ENCODE measurements at places on chromosomes 1 and 21.
A peak's percentile ranks its signal among the peaks of the same experiment; 100 is the strongest.

- no peak for DNase-seq
Observed at GRCh38 chr1:201861448-201861847, 27.2 kb upstream of the SHISA4 start.

GRCh38 chr21:31235671-31236450, 108.2 kb downstream of the TIAM1 start:
- no peak for DNase-seq

GRCh38 chr1:61638296-61638695, 86.6 kb downstream of the TM2D1 start:
- DNase-seq = peak; percentile 97

DNA sequence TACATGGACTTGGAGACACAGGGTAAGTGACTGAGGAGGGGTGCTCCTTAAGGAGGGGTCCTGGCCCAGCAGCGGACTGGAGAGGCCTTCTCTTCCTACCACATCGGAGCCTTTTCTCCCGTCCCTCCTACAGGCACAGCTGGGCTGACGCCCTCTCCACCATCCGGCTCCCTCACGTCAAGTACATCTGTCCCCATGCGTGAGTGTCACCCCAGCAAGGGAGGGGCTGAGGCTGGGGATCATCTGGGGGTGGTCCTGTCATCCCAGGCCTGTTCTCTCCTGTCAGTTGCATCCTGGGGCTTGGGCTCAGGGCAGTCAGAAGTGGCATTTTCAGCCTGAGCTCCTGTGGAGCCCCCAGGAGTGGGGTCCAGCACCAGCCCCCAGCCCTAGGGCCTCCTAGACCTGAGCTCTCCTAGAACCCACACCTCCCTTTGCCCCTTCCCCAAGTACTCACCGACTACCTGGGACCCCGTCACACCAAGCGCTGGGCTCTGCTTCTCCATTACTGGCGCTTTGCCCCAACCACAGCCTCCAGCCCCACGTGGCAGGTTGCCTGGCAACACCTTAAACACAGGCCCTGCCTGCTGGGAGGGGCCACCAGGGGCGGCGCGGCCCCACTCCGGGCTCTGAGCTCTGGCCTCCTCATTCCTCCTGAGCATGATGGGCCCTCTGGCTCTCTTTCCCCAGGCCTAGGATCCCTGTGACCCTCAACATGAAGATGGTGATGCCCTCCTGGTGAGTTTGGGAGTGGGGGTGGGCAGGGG, 2.3 kb downstream of the LYPLA2 start:
- DNase-seq = no peak

- peak; percentile 94 for DNase-seq
Observed at GRCh38 chr1:228275430-228276173, 67.8 kb downstream of the OBSCN start.

- peak; percentile 46 for DNase-seq
Observed at GRCh38 chr1:171179318-171180227, 5.5 kb upstream of the FMO2 start.

- DNase-seq = no peak
Observed at GRCh38 chr1:88523854-88524528, 160.1 kb upstream of the PKN2 start.

DNA sequence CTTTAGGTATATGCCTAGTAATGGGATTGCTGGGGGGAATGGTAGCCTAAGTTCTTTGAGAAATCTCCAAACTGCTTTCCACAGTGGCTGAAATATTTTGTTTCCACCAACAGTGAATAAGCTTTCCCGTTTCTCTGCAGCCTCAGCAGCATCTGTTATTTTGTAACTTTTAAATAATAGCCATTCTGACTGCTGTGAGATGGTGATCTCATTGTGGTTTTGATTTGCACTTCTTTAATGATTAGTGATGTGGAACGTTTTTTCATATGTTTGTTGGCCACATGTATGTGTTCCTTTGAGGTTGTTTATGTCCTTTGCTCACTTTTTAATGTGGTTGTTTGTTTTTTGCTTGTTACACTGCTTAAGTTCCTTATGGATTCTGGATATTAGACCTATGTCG, 237.4 kb downstream of the CENPF start:
- no peak for DNase-seq

DNA sequence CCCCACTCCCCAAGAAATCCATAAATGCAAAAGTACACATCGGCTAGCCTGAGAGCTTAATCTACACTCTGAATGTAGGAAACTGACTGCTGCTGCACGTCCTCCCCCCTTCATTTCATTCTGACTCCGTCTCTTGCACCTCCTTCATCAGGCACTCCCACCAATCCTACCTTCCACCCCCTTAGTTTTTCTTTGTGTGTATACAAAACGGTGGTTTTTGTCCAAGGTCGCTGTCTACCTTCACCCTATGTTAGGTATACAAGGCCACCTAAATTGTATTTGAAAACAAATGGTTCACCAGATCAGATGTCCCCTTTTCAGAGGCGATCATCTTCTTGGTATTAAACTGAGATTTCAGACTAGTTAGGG, 1.9 kb downstream of the WDR26 start:
- peak; percentile 49 for DNase-seq

GRCh38 chr1:172238965-172239364, 181.5 kb upstream of the C1orf105 start:
- no peak for DNase-seq

DNA sequence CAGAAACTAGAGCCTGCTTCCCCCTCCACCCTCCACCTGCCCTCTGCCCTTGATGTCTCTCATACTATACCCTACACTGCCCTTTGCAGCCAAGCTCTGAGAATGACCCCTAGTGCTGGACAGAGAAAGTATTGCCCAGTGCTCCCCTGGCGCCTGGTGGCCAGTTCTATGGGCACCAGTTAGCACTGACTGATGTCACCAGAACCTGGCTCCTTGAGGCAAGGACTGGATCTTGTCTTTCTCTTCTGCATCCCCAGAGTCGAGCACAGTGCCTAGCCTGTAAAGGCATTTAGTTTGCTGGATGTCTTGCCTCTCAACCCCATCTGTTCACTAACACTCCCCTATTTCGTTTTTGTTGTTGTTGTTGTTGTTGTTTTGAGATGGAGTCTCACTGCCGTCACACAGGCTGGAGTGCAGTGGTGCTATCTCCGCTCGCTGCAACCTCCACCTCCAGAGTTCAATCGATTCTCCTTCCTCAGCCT, 5.9 kb downstream of the PHLDA3 start:
- DNase-seq = peak; percentile 36

DNA sequence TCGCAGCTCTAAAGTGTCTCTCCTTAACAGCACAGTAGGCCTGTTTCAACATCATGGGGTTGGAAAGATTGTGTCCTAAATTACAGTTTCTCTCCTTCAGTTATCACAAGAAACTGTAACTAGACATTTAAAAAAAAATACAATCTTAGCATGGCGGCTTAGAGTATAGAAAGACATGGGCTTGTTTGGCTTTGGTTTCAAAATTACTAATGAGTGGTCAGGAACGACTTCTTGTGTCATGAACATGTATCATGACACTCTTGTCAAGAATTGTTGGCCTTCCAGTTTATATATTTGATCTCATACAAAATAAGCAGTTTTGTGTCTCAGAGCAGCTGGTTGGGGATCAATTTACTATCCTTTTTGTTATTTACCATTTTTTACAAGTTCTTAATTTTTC, 2.1 kb downstream of the GJA8 start:
- no peak for DNase-seq

GRCh38 chr1:66535061-66535460, 1.1 kb downstream of the SGIP1 start:
- peak; percentile 34 for DNase-seq

DNA sequence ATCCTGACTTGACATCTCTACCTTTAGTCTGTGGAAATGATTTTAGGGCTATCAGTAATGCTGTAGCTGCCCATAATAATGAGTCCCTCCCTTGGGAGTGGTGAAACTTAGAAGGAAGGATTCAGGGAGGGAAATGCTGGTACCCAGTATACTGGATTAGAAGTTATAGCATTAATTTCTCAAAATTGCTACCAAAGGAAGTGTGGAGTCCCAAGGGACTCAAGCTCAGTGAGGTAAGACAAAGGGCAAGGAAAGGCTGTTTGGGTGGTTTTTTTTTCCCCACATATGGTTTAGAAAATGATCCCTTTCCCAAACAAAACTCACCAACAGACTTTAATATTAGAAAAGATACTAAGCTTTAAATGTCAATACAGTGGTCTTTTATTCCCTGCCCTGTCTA, 99.9 kb downstream of the CD247 start:
- no peak for DNase-seq

Data from adipocyte (in vitro differentiated cells).